ENCODE measurements at places on chromosomes 1 and 21.

DNA sequence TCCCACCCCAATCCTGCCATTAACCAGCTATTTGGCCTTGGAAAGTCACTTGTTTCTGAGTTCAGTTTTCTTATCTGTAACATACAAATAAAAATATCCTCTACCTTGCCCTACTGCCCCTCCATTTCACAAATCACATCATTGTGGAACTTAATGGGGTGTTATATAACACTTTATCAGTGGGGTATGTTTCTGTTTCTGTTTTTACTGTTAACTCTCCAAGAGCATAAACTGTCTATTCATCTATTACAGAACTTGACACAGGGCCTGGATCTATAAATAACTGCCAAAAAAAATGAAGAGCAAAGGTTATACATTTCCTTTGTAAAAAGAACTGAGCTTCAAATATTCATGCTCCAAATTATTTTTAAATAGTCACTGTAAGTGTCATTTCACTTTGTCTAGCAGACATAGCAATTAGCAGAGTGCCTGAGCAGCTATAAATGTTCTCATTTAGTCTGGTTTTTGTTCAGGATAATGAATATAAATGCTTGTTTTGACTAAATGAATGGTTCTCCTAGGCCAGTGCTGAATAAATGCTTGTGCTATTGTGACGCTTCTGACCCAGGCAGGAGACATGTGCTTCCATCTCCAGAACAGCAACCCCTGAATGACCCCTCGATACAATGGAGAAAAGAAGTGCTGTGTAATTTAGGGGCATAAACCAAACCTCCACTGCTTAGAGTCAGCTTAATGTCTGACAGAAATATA lies 7.4 kb downstream of the PIGM start:
- DNase-seq, result no peak

GRCh38 chr1:153465811-153466636 lies 5.6 kb upstream of the S100A7 start:
- peak; percentile 57 for DNase-seq

DNA sequence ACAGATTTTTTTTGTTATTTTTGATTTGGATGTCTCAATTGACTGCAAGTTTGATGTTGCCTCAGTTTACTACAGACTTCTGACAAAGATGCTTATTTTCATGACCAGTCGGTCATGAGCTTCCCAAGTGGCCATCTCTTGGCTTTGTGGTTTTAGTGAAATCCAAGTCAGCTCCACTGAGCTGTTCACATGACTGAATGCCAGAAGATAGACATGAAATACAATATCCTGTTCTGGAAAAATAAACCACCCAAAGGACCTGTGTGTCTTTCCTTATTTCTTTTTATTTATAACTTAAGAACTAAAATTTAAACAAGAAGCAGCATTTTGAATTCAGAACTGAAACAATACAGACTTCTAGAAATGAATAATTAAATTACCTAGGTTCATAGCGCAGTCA lies 89.3 kb downstream of the HMCN1 start:
- DNase-seq, result no peak

DNA sequence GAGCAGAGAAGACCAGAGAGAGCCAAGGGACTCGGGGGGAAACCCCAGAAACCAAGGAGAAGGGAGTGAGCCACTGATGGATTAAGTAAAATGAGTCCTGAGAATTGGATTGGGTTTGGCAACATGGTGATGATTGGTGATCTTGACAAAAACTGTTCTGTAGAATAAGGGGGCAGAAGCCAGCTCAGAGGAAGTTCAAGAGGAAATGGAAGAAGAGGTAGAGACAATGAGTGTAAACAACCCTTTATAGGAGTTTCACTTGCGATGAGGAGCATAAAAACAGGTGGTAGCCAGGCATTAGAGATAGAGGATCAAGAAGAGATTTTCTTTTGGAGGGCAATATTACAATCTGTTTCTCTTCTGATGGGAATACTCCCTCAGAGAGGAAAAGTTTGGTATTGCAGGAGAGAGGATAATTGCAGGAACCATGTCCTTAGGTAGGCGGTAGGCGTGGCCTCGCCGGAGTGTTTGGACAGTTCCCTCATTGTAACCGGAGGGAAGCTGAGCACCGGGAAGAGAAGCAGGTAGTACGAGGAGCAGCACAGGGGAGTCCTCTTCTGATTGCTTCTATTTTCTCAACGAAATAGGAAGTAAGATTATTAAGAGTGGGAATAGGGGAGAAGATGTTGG lies 68.4 kb upstream of the TENT5C start:
- no peak for DNase-seq

DNA sequence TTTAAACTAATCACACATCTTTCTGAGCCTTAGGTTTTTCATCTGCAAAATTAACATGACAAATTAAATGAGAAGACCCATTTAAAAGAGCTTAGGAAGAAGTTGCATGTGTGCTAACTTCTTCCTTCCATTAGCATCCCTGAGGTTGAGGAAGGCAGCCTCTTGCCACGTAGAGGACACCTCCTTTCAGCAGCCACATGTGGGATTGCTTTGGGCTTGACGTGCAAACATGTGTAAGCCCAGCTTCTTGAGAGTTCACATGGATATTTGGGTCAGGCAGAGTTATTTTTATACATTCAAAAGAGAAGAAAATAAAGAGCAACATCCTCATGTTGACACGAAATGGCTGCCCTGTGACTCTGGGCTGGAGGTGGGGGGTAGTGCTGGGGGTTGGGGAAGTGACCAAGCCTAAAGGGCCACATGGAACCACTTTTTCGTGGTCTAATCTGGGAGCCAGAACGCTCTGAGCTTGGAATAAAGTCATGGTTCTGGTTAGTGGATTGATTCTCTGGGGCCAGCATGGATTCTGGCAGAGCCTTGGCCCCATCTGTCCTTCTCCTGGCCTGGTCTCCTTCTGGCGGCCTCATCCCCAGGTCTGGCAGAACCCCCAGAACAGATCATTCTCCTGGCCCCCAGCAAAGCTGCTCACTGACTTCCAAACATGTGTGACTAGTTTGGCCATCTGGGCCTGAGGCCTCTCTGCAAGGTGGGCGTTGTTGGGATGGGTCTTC lies 137.1 kb upstream of the USP24 start:
- DNase-seq, result peak; percentile 72

- DNase-seq, result no peak
Measured at GRCh38 chr1:111596499-111596898, 23.1 kb upstream of the RAP1A start.

- DNase-seq, result peak; percentile 59
Measured at GRCh38 chr1:234918961-234919761, 209.5 kb downstream of the TOMM20 start.

DNA sequence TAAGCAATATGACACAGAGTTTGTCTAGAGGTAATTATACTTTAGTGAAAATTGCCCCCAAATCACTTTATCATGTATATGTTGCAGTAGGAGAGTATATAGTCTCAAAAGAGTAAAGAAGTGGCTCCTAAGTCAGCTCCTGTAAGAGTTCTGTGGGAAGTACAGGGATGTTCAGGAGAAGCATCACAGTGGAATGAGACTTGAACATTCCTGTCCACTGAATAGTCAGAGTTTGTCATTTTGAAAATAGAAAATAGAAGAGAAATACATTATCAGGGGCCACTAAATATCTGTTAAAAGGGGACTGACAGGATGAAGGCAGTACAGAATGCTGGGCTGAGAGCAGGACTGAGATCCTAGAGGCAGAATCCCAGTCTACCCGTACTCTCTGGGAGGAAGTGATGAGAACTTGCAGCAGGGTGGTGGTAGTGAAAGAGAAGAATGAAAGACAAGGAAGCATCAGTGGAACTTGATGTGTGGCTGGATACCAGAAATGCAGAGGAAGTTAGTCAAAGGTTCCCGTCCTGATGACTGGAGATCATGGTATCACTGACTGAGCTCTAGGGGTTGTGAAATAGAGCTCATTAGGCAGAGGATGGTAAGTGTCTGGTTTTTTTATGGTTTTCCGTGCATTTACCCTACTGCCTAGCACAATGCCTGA lies 153.4 kb downstream of the FMN2 start:
- DNase-seq, result no peak

- peak; percentile 81 for DNase-seq
Measured at GRCh38 chr1:229579059-229579673, 20.7 kb upstream of the ABCB10 start.

GRCh38 chr1:89657886-89658285 lies 25.0 kb downstream of the LRRC8C start:
- no peak for DNase-seq

- no peak for DNase-seq
Measured at GRCh38 chr1:41317361-41317760, 43.9 kb upstream of the FOXO6 start.

DNA sequence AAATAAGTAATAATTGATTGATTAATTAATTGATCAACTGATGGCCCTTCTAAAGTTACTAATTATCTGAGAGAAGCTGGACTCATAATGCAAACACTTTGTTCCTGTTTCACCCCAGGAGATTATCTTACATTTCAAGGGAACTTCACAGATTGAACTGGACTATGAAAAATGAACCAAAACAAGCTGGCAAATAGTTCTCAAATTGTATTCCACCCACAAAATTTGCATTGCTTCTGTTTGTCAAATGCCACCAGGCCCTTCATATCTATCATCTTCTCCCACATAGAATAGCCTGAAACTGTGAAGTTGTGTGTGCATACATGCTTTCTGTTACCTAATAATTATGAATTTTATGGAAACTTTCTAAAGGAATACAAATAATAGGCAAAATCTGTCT lies 104.0 kb downstream of the ZNF281 start:
- DNase-seq, result no peak

Measured in femur (tissue), 1 donor.